ENCODE measurements at places on chromosomes 2 and 18.

DNA sequence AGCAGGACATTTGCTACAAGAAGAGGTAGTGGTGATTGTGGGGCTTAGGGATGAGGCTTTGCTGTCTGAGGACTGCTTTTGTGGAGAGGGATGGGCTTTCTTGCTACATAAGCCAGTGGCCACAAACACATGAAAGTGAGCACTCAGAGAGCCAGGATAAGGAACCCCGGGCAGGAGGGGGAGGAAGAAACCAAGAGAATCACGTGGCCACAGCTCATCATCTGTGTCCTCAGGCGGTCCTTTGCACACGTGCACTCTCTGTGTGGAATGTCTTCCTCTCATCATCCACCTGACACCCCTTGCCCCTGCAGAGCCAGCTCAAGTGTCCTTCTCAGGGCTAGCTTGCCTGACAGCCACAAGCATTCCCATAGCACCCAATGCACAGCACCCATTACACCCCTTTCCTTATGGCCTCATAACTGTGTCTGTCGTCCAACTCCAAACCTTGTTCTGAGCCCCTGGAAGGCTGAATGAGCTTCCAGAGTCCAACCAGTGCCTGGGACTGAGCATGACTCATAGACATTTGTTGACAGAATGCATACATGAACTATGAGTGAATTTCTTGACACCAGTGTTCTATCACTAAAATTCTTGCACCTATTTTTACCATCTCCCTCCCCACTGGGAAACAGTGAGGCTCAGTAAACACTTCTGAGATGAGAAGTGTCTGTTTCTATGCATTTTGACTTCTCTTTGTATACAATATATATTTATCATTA lies 398.3 kb downstream of the ALK start:
- no peak for DNase-seq

GRCh38 chr18:10140461-10141282 lies 226.9 kb downstream of the VAPA start:
- no peak for DNase-seq

- no peak for DNase-seq
Measured at GRCh38 chr2:112709703-112710102, 11.1 kb upstream of the NT5DC4 start.

DNA sequence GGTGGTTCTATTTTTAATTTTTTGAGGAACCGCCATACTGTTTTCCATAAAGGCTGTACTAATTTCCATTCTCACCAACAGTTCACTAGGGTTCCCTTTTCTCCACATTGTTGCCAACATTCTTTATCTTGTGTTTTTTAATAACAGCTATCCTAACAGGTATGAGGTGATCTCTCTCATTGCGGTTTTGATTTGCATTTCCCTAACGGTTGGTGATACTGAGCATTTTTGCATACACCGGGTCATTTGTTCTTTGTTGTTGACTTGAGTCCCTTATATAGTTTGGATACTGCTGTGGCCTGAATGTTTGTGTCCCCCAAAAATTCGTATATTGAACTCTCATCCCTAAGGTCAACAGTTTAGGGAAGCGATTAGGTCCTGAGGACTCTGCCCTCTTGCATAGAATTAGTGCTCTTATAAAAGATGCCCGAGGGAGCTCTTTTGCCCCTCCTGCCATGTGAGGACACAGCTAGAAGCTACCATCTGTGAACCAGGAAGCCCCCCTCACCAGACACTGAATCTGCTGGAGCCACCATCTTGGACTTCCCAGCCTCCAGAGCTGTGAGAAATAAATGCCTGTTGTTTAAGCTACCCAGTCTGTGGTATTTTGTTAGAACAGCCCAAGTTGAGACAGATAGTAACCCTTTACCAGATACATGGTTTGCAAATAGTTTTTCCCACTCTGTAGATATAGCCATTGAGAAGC lies 4.7 kb downstream of the IMP4 start:
- DNase-seq: no peak

DNA sequence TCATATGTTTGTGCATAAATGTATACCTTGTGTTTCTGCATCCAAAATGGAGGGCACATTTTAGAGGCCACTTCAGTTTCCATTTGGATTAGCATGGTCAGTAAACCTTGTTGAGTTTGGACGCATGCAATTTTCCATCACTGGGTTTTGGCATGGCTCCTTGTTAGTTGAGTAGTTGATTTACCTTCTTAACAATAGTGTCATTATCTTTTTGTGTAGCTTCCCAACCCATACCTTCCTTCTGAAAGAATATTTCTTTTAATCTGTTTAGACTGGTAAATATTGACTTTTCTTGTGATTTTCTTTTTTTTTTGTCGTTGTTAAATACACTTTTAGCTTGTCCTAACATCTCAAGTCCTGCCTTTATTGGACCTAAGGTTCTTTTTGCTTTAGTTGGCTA lies 15.5 kb downstream of the RPIA start:
- DNase-seq: no peak

DNA sequence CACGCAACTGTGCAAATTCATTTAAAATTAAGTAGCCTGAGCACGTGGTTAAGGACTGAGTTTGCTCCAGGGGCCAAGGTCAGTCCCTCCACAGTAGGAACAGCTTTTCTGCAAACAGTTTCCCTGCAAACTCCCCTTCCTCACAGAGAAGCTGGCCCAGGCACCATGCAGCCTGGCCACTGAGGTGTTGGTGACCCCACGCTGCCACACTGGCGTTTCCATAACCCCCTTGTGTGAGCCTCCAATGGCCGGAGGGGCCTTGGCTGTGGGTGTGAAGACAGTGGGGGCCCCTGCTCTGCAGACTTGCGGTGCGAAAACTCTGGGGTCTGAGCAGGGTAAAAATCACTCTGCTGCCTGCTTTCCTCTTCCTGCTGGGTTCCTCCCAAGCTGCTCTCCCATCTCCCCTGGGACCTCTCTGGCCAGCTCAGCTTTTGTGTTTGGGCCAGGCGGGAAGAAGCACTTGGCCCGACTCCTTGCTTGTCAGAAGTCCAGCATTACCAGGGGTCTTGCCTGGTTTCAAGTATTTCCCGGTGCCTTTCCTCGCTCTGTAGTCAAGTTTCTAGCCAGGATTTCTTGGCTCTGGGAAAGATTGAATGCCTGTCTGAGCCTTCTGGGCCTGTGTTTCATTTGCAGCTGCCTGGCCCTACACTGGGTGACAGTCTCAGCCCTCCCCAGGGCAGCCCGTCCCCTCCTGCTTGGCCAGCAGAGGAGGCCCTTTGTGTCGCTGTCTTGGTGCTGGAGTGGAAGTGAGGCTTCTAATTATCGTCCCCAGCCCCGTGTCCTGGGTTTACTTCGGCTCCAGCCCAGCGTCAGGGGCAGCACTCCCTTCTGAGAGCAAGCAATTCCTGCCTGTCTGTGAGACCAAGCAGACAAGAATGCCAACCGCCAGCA lies 131.4 kb upstream of the SLC1A4 start:
- peak; percentile 91 for DNase-seq

GRCh38 chr2:218924757-218925156 lies 34.7 kb upstream of the CDK5R2 start:
- no peak for DNase-seq

DNA sequence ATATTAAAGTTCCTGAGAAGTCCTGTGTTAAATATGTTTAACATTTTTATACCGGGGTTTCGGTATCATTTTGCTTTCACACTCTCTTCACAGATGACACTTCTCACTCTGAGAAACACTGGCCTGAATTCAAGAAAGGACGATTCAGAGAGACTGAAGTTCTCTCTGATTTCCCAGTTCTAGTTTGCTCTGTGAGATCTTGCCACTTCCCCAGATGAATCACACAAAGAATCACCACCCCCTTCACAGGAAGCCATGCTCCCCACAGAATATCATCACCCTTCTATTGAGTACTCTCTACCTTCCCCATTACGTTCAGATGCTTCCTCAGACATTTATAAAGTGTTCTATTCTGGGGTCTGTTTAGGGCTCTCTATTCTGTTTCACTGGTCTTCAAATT lies 16.1 kb upstream of the CD207 start:
- DNase-seq: no peak

- no peak for DNase-seq
Measured at GRCh38 chr2:217944923-217945322, 57.9 kb downstream of the TNS1 start.

- DNase-seq: no peak
Measured at GRCh38 chr2:177117755-177118154, 94.8 kb upstream of the HNRNPA3 start.

- no peak for DNase-seq
Measured at GRCh38 chr2:203209538-203209937, 29.3 kb upstream of the CYP20A1 start.

DNA sequence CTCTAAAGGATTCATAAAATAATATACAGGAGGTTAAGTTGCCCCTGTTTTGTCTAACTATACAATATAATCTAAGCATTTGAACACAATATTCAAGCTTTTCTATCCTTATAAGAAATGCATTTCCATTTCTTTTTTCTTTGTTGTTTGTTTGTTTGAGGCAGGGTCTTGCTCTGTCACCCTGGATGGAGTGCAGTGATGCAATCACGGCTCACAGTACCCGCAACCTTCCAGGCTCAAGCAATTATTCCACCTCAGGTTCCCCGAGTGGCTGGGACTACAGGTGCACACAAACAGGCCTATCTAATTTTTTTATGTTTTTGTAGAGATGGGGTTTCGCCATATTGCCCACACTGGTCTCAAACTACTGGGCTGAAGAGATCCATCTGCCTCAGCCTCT lies 307.8 kb downstream of the ZNF804A start:
- no peak for DNase-seq

DNA sequence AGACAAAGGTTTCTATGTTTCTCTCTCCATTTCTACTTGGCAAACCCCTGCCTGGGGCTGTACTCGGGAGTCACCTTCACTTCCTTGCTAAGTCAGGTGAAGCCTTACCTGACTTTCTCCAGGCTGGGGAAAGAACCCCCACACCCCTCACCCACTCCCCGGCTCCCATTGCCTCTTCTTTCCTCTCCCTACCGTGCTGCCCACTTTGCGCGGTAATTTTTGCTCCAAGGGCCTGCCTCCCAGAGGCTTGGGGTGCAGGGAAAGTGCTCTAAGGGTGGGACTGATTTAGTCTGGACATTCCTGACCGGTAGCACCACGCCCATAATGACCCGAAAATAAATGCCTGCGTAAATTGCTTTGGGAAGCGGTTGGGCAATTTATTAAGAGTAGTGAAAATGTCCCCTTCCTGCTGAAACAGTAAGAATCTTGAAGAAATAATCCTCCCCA lies 49.1 kb upstream of the ATP6V1B1 start:
- no peak for DNase-seq

DNA sequence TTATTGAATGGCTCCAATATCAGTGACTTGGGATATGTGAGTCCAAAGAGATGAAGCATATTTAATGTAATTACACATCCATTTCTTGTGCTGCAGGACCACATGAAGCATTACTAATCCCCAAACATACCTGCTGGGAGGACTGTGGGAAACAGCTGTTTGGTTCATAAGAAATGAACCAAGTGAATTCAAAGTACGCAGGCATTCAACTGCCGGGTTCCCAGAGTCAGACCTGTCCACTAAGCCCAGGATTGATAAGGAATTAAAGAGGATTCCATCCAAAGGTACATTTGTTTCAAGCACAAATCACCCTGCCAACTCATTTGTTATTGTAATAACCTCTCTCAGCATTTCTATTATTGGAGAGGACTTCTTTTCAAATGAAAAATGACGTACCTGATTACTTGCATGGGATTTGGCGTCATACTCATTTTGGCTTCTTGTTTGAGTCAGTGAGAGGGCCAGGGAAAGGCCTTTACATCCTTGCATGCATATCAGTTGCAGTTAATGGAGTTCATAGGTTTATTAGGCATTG lies 230.7 kb downstream of the TXNL1 start:
- DNase-seq: peak; percentile 25

DNA sequence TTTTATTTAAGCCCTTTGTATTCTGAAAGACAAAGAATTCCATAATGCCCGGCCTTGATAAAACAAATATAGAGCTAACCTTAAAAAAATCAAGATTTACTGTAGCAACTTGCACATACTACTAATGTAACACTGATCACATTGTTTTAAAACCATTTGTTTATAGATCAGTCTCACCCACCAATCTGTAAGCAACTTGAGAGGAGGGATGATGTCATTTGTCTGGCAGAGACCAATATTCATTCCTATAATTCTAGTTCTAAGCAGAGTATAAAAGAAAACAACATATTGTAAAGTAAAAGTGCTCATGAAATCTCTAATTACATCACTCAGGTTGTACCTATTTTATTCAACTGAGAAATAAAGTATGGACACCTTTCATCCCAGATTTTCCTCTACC lies 380.6 kb downstream of the TGIF1 start:
- no peak for DNase-seq

GRCh38 chr18:51461956-51462355 lies 264.5 kb upstream of the MEX3C start:
- DNase-seq: no peak

GRCh38 chr2:130851624-130852382 lies 15.1 kb downstream of the ARHGEF4 start:
- no peak for DNase-seq

DNA sequence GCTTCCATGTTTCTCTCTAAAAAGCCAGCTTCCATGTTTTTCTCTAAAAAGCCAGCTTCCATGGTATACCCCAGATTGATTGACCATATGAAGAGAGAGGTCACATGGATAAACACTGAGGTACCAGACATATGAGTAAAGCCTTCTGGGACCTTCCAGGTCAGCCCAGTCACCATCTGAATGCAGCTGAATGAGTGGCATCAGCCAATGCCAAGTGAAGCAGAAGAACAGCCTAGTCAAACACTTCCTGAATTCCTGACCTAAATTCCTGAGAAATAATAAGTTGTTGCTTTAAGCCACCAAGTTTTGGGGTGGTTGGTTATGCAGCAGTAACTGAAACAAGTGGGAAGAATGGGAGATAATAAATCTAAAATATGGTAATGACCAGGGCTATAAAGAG lies 5.7 kb upstream of the ALS2 start:
- DNase-seq: no peak

DNA sequence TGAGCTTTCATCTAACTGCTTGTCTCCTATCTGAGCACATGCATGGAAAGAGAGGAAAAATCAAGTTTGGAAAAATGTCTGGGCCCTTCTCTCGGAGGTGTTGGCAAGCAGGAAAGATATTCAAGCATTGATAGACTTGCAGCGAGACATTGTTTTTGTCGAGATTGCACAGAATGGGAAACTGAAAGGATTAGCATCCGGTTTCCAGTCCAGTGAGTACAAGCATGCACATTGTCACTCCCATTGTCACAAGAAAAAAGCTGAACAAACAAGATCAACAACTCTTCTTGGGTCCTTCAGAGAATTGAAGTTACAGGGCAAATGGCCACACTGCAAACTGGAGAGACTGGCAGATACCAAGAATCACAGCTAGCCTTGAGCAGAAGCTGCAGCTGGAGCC lies 19.6 kb upstream of the MC5R start:
- DNase-seq: no peak

Measured in NCI-H446 (cell line).